Left forelimb (tissue), 1 donor: ENCODE measurements at places on chromosomes 16 and 17.
A peak's percentile ranks its signal among the peaks of the same experiment; 100 is the strongest.

DNA sequence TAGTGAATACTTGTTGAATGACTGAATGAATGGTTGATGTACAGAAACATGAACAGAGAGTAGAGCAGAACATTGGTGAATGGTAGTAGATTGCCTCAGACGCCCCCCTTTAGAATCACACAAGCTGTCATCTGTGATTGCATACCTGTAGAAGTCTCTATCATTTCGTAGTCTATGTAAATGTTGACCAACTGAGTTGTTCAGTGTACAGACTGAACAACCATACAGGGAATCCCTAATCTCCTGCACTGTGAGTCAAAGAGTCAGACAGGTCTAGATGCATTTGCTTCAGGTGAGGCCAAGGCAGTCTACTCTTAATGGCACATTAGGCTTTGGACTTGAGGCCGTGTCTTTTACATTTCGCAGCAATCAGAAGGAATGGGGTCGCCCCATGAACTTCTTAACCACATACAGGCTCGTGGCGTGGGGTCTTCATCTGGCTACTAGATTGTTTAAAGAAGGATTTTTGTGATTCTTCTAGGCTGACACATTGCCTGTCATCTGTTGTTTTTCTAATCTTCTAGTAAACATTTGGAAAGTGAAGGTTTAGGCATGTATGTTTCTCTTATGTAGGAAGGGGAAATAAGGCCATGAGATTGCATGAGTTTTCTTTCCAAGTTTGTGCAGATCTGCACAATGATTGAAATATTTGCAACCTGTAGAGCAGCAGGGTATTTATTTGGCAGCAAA, 157.4 kb downstream of the WWOX start:
- no peak for DNase-seq

DNA sequence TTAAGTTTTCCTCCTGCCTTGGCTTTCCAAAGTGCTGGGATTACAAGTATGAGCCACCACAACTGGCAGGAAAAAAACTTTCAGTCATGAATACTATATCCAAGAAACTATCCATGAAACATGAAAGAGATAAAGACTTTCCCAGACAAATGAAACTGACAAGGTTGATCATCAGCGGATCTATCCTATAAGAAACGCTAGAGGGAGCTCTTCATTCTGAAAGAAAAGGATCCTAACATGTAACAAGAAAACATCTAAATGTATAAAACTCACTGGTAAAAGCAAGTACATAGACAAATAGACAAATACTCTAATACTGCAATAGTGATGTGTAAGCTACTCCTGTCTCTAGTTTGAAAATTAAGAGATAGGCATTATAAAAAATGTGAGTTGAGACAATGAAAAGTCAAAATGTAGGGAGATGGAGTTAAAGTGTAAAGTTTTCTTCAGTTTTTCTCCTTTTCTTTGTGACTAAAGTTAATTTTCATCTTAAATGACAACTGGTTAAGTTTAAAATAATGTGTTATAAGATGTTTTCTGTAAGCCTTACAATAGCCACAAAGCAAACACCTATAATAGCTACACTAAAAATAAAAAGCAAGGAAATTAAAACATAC, 79.6 kb upstream of the TEKT1 start:
- no peak for DNase-seq

GRCh38 chr17:27520491-27521185, 64.4 kb downstream of the KSR1 start:
- peak; percentile 57 for DNase-seq

DNA sequence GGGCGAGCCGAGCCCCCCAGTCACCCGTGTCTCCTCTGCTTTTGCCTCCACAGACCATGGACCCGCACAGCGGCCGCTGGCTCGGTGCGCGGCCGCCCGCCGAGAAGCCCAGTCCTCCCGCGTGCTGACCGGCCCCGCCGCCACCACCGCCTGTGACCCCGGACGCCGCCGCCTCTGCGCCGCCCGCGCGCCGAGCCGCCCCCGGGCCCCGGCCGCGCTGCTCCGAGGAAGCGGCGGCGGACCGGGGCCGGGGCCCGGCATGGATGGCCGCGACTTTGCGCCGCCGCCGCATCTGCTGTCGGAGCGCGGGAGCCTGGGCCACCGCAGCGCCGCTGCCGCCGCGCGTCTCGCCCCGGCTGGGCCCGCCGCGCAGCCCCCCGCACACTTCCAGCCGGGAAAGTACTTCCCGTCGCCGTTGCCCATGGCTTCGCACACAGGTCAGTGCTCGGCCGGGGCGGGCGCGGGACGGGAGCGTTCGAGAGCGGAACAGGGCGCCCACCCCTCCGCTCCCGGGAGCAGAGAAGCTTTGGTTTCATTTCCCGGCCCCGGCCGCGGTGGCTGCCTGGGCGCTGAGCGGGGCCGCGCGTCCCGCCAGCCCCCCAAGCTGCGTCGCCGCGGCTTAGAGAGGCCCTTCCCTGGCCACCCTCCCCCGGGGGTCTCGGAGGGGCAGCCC, 4.4 kb downstream of the BAHCC1 start:
- DNase-seq, result no peak

DNA sequence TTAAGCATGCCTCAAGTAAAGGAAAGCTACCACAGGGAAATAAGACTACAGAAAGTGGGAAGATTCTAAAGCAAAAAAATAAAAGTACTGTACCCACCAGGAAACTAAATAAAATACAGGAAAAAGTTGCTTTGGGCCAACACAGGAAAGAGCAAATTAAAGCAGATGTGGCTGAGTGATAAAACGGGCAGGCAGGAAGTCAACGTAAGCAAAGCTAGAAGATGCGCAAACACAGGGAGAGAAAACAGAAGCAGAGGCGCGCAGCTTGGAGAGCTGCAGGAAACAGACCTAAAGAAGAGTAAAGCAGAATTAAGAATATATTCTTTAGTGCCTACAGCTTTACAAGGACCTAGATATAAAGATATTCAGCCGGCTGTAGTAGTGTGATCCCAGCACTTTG, 21.7 kb downstream of the USP36 start:
- DNase-seq, result no peak

- no peak for DNase-seq
Observed at GRCh38 chr17:19996086-19996485, 13.1 kb upstream of the SPECC1 start.

DNA sequence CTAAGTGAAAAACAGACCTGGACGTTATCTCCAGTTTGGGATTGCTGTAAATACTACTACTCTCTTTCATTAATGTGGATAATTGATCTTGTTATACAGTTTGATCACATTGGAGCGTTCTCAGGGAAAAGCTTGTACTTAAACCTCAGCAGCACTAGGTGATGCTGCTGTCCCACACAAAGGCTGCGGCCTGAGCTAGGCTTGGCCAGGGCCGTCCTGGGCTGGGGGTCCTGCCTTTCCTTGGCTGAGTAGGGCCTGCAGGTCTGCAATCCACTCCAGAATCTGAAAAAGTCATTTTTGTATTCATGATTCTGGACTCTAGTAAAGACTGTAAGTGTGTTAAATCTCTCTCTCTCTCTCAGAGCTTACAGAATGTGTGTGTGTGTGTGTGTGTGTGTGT, 23.7 kb upstream of the PMFBP1 start:
- no peak for DNase-seq

- no peak for DNase-seq
Observed at GRCh38 chr17:48634493-48635208, 8.5 kb upstream of the HOXB9 start.

DNA sequence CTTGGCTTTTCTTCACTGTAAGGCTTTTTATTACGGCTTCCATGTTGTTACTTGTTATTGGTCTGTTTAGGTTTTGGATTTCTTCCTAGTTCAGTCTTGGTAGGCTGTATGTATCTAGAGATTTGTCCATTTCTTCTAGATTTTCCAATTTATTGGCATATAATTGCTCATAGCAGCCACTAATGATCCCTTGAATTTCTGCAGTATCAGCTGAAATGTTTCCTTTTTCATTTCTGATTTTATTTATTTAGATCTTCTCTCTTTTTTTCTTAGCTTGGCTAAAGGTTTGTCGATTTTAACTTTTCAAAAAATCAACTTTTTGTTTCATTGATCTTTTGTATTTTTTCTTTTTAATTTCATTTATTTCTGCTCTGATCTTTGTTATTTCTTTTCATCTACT, 18.5 kb downstream of the NLRP1 start:
- DNase-seq, result no peak

GRCh38 chr16:27498031-27498825, 51.5 kb downstream of the GTF3C1 start:
- DNase-seq, result no peak

DNA sequence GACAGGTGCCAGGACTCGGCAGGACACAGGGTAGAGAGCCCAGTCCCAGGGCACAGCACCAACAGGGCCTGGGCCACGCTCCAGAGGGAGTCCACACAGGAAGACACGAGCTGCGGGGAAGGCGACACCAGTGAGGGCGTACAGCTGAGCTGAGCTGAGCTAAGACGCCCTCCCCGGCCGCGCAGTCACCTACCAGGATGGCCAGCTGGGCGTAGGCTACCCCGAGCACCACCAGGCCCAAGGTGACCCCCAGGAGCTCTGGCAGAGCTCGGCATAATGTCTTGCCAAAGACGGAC, 42.6 kb downstream of the TSC2 start:
- DNase-seq, result no peak

- no peak for DNase-seq
Observed at GRCh38 chr17:77807051-77807745, 151.3 kb upstream of the TNRC6C start.

DNA sequence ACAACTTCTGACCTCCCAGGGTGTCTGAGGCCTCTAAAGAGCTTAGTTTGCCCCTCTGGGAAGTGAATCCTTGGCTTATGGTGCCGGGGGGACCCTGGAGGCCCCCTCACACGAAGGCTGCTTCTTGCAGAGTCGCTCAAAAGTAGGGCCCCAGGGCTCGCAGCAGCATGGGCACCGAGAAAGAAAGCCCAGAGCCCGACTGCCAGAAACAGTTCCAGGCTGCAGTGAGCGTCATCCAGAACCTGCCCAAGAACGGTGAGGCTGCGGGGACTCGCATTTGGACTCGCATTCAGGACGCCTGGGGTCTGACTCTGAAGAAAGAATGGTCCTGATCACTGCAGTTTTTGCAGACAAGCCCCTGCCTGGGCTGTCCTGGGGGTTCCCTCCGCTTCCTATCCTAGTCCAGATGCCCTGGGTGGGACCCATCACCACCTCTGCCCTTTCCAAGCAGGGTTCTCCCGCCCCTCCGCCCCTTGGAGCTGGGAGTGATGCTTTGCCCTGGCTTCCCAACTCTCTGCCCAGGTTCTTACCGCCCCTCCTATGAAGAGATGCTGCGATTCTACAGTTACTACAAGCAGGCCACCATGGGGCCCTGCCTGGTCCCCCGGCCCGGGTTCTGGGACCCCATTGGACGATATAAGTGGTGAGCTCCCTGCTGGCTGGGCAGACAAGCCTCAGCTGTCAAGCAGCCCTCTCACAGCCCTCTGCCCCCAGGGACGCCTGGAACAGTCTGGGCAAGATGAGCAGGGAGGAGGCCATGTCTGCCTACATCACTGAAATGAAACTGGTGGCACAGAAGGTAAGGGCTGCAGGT, 698 bp downstream of the ACBD4 start:
- DNase-seq, result no peak

DNA sequence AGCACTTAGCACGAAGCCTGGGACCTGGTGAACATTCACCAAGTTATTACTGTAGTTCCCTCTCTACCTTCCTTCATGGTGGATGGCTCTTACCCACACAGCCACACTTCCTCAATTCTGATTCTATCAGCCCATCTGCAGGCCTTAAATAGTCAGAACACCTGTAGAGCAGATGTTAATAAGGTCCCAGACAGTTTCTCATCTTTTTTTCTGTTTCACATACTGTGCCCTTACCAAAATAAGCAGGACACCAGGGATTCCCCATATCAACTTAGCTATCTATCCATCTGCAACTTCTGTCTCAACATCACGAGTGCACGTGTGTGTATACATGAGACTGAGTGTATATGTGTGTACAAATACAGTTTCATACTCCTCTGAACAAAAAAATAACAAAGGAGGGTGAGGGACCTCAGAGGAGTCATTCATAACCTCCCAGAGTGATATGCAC, 2.8 kb downstream of the RECQL5 start:
- DNase-seq, result no peak

DNA sequence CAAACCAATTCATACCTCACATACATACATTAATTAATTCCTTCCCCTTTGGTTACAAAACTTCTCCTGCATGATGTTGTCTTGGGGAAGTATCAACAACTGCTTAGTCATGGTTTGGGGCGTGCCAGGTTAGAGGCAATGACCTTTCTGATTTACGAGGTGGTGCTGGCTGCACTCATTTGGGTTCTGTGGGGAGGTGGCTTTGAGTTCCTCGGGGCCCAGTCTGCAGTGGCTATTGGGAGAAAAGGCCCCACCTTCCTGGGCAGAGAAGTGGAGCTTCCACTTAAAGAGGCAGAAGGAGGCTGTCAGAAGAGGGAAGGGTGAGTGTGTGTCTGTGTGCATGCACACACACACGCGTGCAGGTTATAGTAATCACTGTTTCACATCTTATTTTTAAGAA, 10.2 kb upstream of the ETV4 start:
- no peak for DNase-seq

DNA sequence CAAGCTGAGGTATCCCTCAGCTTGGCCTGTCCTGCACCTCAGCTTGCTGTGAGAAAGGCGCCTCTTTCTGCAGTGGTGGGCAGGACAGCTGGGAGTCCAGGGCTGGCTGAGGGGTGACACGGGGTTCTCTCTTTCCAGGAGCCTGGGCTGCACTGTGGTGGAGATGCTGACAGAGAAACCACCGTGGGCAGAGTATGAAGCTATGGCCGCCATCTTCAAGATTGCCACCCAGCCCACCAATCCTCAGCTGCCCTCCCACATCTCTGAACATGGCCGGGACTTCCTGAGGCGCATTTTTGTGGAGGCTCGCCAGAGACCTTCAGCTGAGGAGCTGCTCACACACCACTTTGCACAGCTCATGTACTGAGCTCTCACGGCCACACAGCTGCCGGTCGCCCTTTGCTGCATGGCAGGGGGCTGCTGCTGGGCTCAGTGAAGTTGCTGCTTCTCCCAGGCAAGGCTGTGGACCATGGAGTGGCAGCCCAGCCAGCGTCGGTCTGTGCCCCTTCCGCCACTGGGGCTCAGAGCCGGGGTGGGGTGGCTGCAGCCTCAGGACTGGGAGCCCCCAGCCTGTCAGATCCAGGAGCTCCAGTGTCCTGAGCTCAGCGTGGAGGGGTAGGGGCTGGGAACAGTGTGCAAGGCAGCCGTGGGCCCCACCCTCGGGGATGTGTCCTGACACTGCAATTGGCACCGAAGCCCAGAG, 6.4 kb downstream of the LIMD2 start:
- DNase-seq, result no peak

GRCh38 chr16:69324013-69324531, 6.3 kb downstream of the PDF start:
- no peak for DNase-seq
